ENCODE measurements at places on chromosomes 7 and 10.

DNA sequence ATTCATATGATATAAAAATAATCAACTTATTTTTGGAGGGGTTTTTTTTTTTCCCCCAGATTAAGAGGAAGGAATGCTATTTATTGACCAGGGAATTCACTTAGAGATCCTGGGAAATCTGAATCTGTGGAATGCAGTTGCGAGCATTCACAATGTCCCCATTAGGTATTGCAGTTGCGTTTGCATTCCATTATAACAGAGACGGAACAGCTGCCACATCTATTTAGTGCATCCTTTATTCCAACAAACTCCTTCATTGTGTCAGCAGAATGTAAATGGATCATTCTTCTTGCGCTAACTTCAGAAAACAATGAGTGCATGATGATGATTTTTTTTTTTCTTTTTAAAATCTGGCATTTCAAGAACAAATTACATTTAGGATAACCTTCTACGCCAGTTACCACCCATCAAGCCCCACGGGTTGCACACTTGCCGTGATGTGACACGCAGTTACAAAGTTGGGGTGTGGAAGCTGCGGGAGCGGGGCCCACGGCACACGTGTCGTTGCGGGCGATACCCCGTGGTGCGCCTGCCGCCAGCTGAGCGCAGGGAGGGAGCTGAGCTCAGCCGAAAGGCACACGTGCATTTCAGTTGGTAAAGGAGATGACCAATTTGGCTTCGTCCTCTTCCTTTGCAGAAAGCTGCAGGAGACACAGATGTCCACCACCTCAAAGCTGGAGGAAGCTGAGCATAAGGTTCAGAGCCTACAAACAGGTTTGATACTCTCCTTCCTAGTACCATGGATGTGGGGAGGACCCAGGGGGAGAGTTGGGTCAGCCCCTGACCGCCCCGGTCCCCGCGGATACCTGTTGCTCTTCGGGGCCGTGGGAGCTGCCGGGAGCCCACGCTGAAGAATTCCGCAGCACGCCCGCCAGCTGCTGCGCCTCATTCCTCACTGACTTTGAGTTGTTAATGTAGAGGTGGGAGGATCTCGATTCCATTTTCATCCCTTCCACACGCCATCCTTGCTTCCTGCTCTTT, 175.3 kb upstream of the SH2B2 start:
- peak; percentile 15 for DNase-seq

DNA sequence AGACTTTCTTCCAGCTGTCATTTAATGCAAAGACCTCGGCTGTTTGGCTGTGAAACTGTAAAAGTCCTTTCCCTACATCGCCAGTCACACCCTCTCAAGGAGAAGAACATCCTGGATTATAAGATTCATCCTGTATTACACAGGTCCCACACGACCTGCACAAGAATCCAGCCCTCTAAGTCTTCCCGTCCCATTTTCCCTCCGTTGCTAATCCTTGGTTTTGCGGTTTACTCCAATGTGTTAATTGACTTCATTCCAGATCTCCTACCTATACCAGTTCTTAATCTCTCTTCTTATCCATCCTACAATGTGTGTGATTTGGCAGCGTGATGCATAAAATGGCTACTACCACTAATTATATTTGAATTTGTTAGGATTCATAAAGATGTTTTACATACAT, 110.4 kb downstream of the COL28A1 start:
- DNase-seq = no peak

GRCh38 chr7:56811081-56811480, 321.2 kb downstream of the ZNF479 start:
- DNase-seq = no peak

- DNase-seq = no peak
Measured at GRCh38 chr7:117669818-117670217, 190.0 kb downstream of the CFTR start.

DNA sequence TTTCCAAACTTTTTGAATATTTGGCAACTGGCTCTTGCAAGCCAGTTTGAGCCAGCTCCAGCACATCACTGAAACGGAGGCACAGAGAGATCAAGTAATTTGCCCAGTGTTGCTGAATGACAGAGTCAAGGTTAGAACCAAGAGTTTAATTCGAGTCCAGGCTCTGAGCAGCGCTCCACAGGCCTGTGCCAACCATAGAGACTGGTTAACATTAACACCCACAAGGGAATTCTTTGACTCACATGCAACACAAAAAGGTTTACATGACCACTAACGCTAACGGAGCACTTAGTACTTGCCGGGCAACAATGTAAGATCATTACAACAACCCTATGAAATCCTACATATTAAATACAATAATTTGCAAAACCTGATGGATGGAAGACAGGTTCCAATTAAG, 1.5 kb downstream of the RGS10 start:
- DNase-seq = no peak

- DNase-seq = no peak
Measured at GRCh38 chr7:51606601-51607154, 290.1 kb upstream of the COBL start.

DNA sequence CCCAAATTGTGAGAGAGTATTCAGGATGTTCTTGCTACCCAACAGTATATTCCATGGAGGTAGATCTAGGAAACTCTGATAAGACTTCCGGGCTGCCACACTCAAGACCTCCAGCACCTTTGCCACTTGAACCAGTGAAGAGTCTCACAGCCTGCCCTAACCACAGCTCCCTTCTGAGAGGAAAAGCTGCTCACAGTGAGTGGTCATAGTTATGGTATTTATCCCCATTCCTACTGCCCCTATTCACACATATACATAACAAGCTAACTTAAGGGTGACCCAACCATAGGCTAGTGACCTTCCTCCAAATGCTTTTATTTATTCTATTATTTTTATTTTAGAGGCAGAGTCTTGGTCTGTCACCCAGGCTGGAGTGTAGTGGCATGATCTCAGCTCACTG, 156.3 kb downstream of the PTEN start:
- DNase-seq = peak; percentile 84

GRCh38 chr7:131595699-131596098, 39.3 kb upstream of the PODXL start:
- DNase-seq = no peak

GRCh38 chr7:141986923-141987322, 8.8 kb upstream of the MGAM start:
- DNase-seq = no peak

GRCh38 chr7:292826-293225, 2.9 kb downstream of the FOXL3 start:
- DNase-seq = no peak

DNA sequence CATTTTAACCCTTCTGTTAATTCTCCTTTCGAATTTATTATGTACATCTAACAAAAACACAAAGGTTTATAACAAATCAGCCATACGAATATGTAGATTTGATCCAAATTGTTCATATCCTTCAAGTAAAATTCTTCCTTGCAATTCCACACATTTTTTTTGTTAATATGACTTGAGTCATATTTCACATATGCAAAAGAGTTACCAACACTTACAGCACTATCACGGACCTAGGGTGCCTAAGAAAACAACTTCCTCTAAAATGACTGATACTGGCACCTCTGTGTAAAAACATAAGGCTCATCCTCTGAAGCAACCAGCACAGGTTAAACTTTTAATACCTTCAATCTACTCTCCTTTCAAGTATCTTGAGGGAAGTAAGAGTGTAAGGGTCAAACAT, 451.8 kb downstream of the SEMA3D start:
- peak; percentile 60 for DNase-seq

DNA sequence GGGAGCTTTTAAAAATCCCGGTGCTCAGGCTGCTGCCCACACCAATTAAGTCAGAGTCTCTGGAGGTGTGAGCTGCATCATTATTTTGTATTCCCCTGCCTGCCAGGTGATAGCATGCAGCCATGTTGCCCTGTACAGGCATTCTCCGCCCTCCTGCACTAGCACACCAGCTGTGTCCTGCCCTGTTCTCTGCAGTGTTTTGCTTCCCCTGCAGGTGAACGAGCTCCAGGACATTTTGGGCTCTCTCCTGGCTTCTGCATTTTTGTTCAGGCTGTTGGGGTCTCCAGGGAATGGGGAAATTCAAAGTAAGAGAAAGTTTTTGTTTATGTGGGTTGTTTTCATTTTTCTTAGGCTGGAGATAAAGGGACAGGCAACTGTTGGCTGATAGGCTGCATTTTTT, 271.0 kb upstream of the COBL start:
- DNase-seq = no peak

Data from fibroblast of skin of back (primary cell).